ENCODE measurements at places on chromosomes 4 and X.

DNA sequence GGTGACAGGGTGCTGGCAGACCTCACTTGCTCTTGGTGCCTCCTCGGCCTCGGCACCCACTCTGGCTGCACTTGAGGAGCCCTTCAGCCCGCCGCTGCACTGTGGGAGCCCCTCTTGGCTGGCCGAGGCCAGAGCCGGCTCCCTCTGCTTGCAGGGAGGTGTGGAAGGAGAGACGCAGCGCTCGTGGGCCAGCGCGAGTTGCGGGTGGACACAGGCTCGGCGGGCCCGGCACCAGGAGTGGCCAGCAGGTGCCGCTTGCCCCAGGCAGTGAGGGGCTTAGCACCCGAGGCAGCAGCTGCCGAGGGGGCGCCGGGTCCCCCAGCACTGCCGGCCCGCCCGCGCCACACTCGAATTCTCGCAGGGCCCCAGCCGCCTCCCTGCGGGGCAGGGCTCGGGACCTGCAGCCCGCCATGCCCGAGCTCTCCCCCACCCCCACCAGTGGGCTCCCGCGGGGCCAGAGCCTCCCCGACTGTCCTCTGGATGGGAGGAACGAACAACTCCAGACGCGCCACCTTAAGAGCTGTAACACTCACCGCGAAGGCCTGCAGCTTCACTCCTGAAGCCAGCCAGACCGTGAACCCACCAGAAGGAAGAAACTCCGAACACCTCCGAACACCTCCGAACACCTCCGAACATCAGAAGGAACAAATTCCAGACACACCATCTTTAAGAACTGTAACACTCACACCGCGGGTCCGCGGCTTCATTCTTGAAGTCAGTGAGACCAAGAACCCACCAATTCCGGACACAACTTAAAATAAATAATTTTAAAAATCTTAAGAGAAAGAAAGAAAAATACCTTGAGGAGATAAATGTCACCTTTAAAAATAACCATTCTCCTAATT is 311.1 kb upstream of the SLC7A11 start:
- no peak for DNase-seq

- peak; percentile 13 for DNase-seq
Observed at GRCh38 chr4:21512353-21512752, 436.2 kb downstream of the KCNIP4 start.

- DNase-seq = no peak
Observed at GRCh38 chrX:54180403-54180802, 2.7 kb downstream of the FAM120C start.

DNA sequence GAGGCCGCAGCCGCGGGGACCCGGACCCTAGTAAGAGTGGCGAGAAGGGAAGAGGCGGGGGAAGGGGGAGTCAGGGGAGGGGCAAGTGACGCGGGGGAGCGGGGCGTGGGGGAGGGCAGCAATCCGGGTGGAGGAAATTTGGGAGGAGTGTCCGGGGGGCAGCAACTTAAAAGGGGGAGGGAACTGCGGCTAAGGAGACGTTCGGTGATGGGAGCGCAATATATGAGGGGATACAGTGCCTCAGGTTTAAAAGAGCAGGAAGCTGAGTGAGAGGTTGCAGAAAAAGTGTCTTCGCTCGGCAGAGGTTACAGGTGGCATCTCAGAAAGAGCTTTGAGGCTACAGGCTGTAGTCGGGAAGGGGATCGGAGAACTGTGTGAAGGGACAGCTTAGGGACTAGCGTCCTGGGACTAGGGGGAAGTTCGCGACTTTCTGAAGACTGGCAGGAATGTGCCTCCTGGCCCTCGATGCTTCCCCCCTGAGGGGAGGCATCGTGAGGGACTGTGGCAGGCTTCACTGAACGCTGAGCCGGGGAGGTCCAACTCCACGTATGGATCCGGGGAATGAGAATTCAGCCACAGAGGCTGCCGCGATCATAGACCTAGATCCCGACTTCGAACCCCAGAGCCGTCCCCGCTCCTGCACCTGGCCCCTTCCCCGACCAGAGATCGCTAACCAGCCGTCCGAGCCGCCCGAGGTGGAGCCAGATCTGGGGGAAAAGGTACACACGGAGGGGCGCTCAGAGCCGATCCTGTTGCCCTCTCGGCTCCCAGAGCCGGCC is 519 bp downstream of the FOXO4 start:
- peak; percentile 43 for DNase-seq

DNA sequence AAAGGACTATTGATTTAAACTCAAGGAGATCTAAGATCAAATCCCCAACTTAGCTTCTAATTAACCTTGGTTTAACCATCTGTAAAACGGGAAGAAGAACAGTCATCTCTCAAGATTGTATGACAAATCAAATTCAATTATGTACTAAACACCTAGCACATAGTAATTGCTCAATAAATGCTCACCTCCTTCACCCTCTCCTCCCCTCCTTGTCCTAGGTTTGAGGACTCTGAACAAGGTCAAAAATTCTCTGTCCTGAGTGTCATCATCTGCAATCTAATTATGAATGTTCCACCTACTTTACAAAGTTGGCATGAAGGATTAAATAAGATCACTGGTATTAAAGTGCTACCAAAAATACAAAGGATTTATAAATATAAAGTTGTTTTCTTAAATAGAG is 320.1 kb upstream of the PPARGC1A start:
- no peak for DNase-seq

GRCh38 chr4:182593402-182593801 is 323.8 kb downstream of the DCTD start:
- DNase-seq = no peak

DNA sequence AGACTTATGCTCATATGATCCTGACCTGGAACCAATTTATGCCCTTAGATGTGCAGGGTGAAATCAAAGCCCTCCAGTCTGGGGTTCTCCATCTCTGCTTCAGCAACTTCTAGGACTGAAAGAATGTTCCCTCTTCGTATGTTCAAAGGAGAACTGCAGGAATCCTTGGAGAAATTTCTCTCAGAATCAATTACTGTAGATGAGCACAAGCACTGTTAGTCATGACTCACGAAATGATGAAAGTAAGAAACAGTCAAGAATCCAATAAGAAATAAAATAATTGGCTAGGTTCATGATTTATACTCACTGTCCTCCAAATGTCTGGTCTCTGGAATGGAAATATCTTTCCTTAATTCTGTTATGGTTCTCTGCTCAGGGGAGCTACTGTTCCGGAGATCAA is 348.2 kb downstream of the PDGFC start:
- no peak for DNase-seq

DNA sequence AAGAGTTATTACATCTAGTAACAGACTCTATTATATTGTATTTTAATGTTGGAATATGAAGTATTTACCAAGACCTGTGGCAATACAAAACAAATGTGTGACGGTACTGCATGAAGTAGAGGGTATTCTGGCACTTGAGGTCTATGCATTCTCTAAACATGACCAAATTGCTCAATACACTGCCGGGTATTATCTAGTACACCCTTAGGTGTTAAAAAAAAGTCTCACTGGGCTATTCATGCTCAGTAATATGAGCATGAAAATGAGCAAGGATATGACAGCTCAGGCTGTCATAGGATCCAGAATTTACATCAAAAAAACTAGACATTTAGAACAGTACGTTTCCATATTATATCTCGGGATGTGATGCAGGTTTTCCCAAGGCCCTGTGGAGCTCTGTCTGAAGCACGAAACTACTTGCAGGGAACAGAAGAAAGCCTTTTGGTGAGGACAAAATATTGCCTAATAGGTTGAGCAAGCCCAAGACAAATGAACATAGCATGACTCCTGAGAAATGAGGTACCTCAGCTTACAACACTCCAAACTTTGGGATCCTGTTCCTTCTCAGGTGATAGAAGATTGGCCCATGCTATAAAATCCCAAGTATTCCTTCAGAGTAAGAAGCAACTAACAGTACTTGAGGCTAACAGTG is 74.1 kb upstream of the MAOA start:
- no peak for DNase-seq

DNA sequence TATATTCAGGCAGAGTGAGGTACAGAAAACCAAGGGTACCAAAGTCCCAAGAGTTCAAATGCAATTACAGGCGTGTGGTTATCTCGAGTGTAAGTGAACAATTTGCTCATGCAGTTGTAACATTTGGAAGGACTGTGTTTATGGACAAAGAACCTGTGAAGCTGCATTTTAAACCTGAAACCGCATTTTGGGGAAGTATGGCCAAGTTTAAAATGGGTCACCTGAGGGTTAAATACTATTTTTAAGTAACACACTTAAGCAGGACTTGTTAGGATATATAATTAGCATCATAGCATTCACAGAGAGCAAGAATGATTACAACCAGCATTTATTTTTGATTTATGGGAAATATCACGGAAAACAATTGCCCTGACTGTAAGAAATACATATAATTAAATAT is 79.1 kb upstream of the LCORL start:
- no peak for DNase-seq

GRCh38 chr4:1315306-1315705 is 25.6 kb downstream of the MAEA start:
- no peak for DNase-seq

DNA sequence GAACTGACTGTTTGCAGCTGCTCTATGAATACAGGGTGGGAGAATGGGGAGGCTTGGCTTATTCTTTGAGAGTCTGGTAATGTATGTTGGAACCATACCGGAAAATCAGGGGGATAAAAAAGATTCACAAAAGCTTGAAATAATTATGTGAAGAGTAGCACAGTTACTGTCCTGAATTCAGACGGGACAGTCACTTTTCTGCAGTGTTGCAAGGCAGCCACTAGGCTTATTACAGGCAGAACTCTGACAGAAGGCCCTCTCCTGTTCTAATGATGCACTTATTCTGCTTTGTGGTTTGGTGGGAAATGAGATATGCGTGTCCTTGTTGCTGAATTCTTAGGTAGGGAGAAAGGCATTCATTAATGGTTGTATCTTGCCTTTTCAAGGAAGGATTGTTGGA is 37.2 kb downstream of the GUCY1B1 start:
- no peak for DNase-seq

- no peak for DNase-seq
Observed at GRCh38 chr4:189143263-189143952, 797.3 kb upstream of the FRG1 start.

DNA sequence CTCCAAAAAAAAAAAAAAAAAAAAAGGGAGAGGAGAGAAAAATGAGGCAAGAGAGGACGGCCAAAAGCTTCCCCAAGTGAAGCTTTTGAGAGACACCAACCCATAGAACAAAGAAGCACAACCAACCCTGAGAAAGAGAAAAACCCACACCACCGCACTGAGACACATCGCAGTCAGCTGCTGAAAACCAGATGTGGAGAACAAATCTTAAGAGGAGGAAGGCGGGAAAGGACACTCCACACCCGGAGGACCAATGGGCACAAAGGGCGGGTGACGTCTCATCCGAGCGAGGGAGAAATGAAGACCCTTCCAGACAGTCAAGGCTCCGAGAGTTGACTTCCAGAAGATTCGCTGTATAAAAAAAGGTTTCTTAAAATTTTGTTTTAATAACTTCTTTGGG is 112.1 kb downstream of the AFAP1 start:
- DNase-seq = no peak

- DNase-seq = no peak
Observed at GRCh38 chrX:586351-586750, 44.2 kb upstream of the SHOX start.

GRCh38 chr4:168486912-168487281 is 6.6 kb upstream of the DDX60L start:
- no peak for DNase-seq

- DNase-seq = no peak
Observed at GRCh38 chrX:105567082-105567481, 255.3 kb upstream of the NRK start.

GRCh38 chrX:14489437-14489836 is 39.9 kb upstream of the GLRA2 start:
- DNase-seq = no peak

DNA sequence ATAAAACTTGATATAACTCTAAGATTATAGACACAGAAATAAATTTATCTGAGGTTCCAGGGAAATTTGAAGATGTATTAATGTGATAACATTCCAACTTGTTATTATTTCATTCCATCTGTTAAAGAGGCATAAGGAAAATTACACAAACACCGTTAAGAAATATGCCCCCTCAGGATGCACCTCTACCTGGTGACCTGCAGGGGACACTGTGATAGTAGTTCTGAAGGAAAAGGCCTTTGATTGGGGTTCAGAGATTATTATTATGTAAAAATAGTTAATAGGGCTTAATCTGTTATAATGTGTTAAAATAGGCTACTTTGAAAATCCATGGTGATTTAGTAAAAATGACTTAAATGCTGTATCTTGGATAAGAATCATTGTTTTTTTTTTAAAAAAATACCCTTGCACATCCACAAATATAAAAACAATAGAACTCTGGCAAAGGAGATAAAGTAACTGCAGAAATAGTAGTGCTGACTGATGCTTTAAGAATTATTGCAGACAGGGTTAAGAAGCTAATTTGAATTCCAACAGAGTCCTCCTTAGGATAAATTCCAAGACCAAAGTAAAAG is 6.1 kb upstream of the ABRAXAS1 start:
- DNase-seq = peak; percentile 53

GRCh38 chr4:132642016-132642817 is 506.9 kb upstream of the PCDH10 start:
- DNase-seq = peak; percentile 27

- no peak for DNase-seq
Observed at GRCh38 chr4:188423039-188423438, 283.8 kb downstream of the TRIML1 start.

DNA sequence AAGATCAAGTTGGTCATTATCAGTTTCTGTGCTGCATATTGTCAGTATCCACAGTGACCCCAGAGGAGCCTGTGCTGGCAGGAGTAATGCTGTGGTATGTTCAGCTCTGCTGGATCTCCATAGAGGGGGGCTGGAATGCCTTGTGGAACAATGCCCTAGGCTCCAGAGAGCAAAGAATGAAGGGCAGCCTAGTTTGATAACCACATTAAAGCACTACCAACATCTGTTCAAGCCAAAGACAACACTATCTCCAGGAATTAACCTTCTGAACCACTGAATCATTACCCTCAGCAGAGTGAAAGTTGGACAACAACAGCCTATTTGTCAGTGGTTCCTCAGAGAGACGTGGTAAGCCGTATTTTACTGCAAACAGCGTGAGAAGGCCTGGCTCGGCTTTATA is 192.3 kb upstream of the CXorf66 start:
- no peak for DNase-seq

- no peak for DNase-seq
Observed at GRCh38 chr4:187491959-187492358, 503.6 kb upstream of the ZFP42 start.

- DNase-seq = no peak
Observed at GRCh38 chrX:118126286-118126685, 9.7 kb upstream of the KLHL13 start.

DNA sequence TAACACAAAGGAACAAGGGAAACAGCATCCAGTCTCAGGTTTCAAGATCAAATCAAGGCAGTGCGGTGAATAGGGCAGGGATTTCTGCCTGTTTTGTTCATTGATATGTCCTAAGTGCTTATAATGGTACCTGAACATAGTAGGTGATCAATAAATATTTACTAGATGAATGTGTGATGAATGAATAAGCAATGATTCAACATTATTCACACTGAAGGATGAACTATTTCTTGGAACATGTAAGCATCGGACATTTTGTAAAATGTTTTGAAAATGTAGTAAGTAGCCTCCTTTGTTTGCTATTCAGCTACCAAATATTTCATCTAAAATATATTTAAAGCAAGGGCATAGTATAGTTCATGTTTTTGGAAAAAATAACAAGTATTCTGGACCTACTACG is 67.8 kb downstream of the USP38 start:
- DNase-seq = no peak
